Smooth muscle cell of the umbilical artery (primary cell): ENCODE measurements at places on chromosomes 6 and 20. TPM values are rescaled to one million over a fixed set of nuclear protein-coding genes. Genes with fewer than 3 reads are reported as not detected.

Gene KCNQ2
- not detected in 2 replicates for total RNA-seq

Gene BRPF3
- total RNA-seq = 13.4 and 23.5 TPM in 2 replicates

Gene ADGRB3
- 0.18 TPM in 1 of 2 replicates, not detected in the other for total RNA-seq

Gene TAF4
- total RNA-seq = 3.3 and 7.3 TPM in 2 replicates

Gene IL17F
- total RNA-seq = not detected in 2 replicates

Gene RAB44
- not detected in 2 replicates for total RNA-seq

Gene GGTLC1
- total RNA-seq = not detected in 2 replicates

Gene FILIP1
- 0.37 and 1.2 TPM in 2 replicates for total RNA-seq

Gene GJA10
- not detected in 2 replicates for total RNA-seq

Gene PI16
- total RNA-seq = 0.23 and 0.59 TPM in 2 replicates

Gene TREML1
- not detected in 2 replicates for total RNA-seq

Gene ABHD16B
- 0.09 TPM in 1 of 2 replicates, not detected in the other for total RNA-seq

Gene ERVFRD-1
- not detected in 2 replicates for total RNA-seq

Gene TNFRSF6B
- total RNA-seq = 16.3 and 95.5 TPM in 2 replicates

Gene ACTL10
- total RNA-seq = 2.7 and 3.0 TPM in 2 replicates

Gene TFAP2B
- total RNA-seq = not detected in 2 replicates

Gene C6orf15
- total RNA-seq = not detected in 2 replicates

Gene SULF2
- total RNA-seq = 21.5 and 34.4 TPM in 2 replicates

Gene IFT52
- 32.4 and 46.3 TPM in 2 replicates for total RNA-seq

Gene DEFB114
- total RNA-seq = not detected in 2 replicates

Gene RHAG
- total RNA-seq = not detected in 2 replicates

Gene SOX4
- total RNA-seq = 18.6 and 29.7 TPM in 2 replicates

Gene STX11
- total RNA-seq = 0.59 and 1.2 TPM in 2 replicates

Gene RIPPLY2
- total RNA-seq = not detected in 2 replicates

Gene PPP1R10
- total RNA-seq = 17.5 and 24.6 TPM in 2 replicates

Gene MAP7
- 0.30 and 0.32 TPM in 2 replicates for total RNA-seq

Gene ZFP57
- total RNA-seq = 0.69 TPM in 1 of 2 replicates, not detected in the other

Gene SALL4
- total RNA-seq = 0.59 and 2.0 TPM in 2 replicates

Gene MCHR2
- not detected in 2 replicates for total RNA-seq

Gene UNC5CL
- under 0.01 TPM in 1 of 2 replicates, not detected in the other for total RNA-seq

Gene OLIG3
- not detected in 2 replicates for total RNA-seq

Gene ID4
- total RNA-seq = 2.4 and 2.6 TPM in 2 replicates

Gene CDH4
- total RNA-seq = 1.8 and 4.1 TPM in 2 replicates

Gene MOCS3
- total RNA-seq = 9.6 and 9.8 TPM in 2 replicates
